HS-5 (cell line): ENCODE measurements at places on chromosomes 7 and 10.
A peak's percentile ranks its signal among the peaks of the same experiment; 100 is the strongest.

- no peak for DNase-seq
These were observed 22.4 kb upstream of the C10orf71 start for GRCh38 chr10:49276596-49276995.

GRCh38 chr7:30804078-30804661 is 33.0 kb downstream of the MINDY4 start:
- peak; percentile 90 for DNase-seq

GRCh38 chr10:23081221-23081750 is 14.1 kb upstream of the MSRB2 start:
- DNase-seq = no peak

- DNase-seq = no peak
These were observed 98.6 kb upstream of the FAM180A start for GRCh38 chr7:135847242-135847641.

GRCh38 chr10:27664461-27664860 is 81.2 kb downstream of the MKX start:
- no peak for DNase-seq

GRCh38 chr7:46205478-46205877 is 284.4 kb upstream of the IGFBP3 start:
- no peak for DNase-seq

- no peak for DNase-seq
These were observed 3.4 kb upstream of the LFNG start for GRCh38 chr7:2516194-2516555.

DNA sequence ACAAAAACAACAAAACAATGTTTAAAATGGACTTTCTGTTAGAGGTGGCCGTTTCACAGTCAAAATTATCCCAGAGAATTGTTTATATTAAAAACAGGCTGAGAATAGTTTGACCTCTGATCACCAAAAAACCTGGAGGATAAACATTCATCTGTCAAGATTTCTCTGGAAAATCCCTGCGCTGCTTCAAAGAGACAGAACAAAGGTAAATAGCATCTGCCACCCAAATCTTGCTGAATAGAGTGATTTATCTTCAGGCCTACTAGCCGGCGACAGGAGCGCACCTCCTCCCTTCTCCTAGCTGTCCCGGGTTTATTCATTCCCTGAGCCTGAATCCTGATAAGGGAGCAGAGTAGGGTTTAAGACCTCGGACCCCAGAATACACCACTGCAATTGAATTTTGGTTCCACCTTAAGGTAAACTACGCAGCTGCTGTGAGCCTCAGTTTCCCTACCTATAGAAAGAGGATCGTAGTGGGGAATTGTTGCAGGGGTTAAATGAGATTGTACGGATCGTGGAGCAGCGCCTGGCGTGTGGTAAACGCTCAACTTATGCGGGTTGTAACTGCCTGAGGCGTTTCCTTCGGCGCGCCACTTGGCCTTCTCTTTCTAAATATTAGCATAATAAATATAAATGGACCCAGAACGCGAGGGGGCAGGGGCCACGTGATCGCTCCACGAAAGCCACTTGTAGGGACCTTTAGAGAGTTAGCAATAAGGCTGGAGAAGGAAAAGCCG is 498 bp upstream of the ST7 start:
- DNase-seq = no peak

DNA sequence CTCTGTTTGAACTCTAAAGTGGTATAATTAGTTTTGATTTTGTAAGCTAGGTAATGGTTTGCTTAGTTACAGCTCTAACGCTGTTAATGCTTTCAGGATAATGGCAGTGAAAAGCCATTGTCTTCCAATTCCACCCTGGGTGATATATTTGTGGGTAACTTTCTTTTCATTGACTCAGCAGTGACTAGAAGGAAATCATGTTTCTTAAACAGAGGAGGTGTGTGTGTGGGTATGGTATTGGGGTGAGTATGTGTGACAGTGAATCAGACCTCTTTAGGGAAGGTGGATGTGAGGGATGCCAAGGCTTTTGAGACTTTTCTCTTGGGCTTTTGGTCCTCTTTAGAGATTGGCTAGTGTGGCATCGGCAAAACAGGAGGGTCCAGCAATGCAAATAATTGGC is 13.6 kb downstream of the ENTPD7 start:
- DNase-seq = no peak

DNA sequence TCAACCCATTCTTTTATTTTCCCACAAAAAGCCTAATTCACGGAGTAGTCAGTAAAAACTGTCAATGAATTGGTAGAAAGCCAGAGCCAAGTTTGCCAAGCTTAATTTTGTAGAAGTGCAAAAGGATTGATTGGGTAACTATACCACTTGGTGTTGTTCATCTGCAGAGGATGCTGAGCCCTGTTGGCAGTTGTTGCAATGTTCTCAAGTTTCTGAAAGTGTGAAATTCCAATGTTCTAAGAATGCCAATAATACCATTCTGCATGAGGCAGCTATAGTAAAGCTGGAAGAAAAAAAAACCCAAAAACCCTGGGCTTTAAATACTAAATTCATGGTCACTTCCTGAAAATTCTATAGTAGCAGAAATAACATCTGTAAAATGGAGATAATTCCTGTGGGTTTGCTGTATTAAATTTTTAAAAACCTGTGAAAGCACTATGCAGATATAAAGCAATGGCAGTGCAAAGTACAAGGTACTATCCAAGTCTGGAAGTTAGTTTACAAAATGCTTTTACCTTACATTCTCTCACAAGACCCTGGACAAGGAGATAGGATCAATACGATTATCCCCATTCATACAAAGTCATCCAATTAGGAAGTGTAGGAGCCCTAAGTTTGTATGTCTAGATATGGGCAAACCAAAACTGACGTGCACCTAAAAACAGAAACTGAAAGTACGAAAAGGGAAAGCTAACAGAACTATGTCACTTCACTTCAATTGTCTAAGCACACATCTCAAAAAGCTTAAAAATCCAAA is 6.0 kb upstream of the PON1 start:
- no peak for DNase-seq

DNA sequence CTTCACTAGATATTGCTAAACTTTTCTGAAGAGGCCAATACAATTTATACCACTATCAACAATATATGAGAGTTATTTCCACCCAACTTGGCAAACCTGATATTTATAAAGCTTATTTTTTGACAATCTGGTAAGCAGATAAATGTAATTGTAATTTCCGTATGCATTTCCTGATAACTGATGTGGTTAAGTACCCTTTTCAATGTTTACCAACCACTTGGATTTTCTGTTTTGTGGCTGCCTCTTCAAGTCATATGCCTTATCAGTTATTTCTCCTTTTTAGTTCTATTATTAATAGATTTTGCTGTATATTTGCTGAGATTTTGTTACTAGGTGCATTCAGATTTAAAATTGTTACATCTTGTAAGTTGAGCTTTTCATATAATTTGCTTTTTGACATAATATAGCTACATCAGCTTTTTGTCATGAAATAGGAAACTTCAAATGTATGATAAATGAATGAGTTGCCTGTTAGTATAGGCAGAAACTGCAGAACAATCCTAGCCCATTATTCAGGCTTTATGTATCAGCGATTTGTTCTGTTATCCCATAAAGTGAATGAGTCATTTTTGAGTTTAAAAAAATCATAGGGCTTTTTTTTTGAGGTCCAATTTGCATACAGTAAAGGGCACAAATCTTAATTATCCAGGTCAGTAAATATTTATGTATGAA is 11.5 kb downstream of the SGPL1 start:
- no peak for DNase-seq

DNA sequence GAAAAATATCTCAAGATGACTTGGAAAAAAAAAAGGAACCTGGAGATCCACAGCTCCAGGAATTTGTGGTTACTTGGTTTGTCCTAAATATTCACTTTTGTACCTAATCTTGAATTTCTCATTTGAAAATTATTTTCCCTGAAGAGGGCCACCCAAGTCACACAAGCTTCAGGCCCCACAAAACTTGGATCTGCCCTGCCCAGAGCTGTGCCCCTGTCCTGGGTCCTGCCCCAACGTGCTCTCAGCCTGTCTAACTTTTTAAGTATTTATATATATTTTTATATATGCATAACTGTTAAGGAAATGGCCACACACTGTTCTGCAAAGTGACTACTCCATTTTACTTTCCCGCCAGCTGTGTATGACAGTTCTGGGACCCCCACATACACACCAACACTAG is 123.5 kb downstream of the ARHGAP22 start:
- DNase-seq = no peak

DNA sequence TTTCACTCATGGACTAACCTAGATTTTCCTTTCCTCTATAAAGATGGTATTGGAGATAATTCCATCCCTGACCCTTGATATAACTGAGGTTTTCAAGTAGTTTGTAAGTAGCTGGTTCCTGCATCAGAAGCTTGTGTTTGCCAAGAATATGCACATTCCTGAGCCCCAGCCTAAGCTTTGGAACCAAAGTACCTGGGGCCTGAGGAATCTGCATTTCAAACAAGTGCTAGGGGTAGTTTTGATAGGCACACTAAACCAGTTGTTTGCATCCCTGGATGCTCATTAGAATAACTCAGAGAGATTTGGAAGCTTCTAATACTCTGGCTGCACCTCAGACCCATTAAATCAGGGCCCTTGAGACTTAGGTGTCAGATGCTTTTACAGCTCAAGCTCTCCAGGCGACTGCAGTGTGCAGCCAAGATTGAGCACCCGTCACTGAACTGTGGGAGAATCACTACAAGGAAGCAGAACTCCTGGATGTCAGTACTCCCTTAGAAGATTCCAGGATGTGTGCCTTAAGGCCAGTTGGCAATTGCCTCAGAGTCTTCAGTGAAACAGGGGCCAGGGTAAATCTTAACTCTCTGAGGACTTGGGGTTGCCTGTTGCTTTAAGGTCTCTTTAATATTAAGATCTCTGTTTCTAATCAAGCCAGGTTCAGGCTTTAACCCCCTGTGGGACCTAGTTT is 565.0 kb downstream of the REEP3 start:
- no peak for DNase-seq

- DNase-seq = no peak
These were observed 179.3 kb downstream of the HECW1 start for GRCh38 chr7:43291789-43292188.

DNA sequence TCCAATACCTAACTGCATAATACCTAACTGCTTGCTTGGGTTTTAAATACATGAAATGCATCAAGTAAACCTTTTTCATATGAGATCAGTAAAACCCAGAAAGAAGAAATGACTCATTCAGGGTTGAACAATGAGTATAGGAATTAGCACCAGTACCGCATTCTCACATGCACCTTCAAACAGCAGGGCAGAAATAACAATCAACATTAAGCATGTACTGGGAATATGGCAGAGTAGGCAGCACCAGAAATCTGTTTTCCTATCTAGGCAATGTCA is 850.3 kb upstream of the SORCS1 start:
- DNase-seq = no peak

GRCh38 chr7:47228386-47229014 is 353.4 kb downstream of the TNS3 start:
- no peak for DNase-seq

DNA sequence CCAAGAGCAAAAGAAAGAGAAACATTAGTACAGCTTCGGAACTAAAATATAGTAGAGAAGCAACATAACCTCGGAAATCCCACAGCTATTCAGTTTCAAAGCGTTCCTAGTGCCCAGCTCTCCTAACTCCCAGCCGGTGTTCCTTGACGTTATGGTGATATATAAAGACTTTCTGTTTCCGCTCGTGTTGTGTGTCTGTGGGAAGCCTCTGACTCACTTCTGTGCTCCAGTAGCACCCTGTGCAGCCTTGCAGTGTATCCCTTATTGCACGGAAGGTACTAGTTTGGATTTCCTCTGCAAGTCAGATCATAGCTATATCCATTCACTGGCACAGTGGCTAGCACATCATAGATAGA is 535 bp downstream of the ASAH2B start:
- DNase-seq = peak; percentile 20
